Activated CD4-positive, CD25-positive, alpha-beta regulatory T cell treated with anti-CD3 and anti-CD28 coated beads, Interleukin-2, amount 50 U/mL, for 72 hours (primary cell): ENCODE measurements at places on chromosomes 7 and 10.

- DNase-seq = no peak
These were observed 43.3 kb upstream of the NRF1 start for GRCh38 chr7:129568240-129568639.

GRCh38 chr7:123681561-123681960 lies 25.9 kb downstream of the LMOD2 start:
- DNase-seq = no peak

DNA sequence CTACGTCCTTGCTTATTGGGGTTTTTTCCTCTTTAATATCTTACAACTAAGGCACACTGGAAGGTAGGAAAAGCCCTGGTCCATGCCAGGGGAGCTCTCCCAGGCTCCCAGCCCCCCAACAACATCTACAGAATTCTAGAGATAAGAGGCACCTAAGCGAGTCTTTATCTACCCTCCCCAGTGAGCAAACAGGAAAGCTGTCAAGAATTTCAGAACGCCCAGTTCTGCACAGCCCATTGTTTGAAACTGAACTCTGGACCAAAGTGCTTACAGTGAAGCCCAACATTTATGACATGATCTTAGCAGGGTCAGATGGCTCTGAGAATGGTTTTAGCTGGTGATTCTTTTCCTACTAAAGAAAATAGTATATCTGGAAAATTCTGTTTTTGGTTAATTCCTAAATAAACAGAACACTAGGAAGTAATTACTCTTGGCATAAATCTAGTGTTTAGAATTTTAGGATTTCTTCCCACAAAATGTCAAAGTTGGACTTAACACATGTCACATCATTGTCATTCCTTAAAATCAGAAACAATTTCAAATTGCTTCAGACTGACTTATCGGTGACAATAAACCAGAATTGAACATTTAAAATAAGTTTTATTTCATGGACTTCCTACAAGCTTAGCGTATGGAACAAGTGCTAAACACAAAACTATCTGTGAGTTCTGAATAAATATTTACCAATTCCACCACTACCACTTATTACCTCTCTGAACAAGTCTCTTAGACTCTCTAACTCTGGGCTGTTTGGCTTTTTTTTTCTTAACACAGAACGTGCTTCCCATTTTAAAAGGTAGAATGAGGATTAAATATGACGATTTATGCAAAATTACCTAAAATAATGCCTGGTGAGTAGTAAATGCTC lies 31.3 kb upstream of the RNF32 start:
- no peak for DNase-seq

- DNase-seq = no peak
These were observed 625 bp upstream of the GSTO2 start for GRCh38 chr10:104268405-104268712.

GRCh38 chr10:70331486-70332268 lies 47.9 kb upstream of the NPFFR1 start:
- no peak for DNase-seq

DNA sequence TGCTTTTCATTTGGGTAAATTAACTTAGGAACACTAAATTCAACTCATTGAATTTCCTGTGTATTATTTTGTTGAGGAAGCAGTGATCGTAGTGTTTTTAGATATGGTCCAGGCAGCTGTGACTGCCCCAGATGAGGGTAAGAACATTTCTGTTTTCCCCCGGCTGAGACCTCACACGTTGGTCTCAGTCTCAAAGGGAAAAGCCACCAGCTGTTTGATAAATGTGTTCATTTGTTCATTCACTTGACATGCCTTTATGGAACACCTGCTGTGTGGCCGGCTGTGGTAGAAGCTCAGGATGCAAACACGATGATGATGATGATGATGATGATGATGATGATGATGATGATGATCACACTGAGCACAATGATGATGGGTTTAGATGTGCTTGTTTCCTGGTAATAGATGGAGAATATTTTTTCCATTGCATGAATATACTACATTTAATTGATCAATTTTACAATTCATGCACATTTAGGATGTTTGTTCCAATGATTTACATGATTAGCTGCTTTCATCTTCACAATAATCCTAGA lies 125.6 kb upstream of the ZNF32 start:
- no peak for DNase-seq

- no peak for DNase-seq
These were observed 543.8 kb downstream of the ARL4A start for GRCh38 chr7:13231216-13231615.

DNA sequence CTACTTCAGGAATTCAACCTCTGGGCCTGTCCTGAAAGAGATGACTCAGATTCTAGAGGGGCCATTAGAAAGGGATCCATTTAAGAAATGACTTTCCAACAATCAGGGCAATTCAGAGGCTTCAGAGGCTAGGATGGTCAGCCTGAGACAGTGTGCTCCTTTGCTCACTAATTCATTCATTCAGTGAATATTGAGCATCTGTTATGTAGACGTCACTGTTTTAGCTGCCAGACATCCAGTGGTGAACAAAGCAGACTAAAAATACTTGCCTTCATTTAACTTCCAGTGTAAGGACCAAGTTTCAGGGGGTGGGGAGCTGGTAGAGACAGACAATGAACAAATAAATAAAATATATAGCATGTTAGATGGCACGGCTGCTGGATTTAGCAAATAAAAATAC lies 1.6 kb downstream of the KIAA1217 start:
- no peak for DNase-seq

DNA sequence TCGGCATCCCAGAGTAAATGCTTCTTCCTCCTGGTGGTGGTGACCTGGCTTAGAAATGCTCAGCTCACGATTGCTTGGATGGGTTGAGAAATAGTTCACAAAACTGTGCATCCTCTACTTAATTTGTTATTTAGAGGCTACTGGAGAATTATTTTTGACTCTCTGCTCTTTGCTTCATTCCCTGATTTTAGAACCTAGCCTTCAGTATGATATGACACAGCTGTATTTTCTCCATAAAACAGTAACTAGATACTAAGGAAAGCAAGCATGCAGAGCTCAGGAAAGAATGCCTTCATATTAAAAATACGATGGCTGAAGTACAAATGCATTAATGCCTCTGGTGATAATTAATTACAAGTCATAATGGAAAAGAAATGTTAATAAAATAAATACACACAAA lies 602.0 kb upstream of the COBL start:
- no peak for DNase-seq

DNA sequence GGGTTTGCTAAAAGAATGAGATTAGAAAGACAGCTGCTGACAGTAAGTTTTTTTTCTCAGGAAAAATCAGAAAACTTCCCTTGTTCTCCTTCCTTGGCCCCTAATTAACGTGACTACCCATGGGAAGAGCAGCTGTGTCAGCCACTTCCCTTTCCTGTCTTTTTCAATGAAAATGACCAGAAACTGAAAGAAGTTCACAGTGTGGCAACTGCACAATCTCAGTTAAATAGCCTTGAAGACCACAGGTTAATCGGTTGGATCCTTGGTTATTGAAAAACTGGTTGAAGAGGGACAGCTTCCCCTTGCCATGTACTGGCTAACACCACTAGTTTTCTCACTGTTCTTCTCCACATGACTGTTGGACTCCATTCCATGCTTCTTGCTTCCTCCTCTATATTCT lies 148.8 kb upstream of the AGR3 start:
- no peak for DNase-seq

DNA sequence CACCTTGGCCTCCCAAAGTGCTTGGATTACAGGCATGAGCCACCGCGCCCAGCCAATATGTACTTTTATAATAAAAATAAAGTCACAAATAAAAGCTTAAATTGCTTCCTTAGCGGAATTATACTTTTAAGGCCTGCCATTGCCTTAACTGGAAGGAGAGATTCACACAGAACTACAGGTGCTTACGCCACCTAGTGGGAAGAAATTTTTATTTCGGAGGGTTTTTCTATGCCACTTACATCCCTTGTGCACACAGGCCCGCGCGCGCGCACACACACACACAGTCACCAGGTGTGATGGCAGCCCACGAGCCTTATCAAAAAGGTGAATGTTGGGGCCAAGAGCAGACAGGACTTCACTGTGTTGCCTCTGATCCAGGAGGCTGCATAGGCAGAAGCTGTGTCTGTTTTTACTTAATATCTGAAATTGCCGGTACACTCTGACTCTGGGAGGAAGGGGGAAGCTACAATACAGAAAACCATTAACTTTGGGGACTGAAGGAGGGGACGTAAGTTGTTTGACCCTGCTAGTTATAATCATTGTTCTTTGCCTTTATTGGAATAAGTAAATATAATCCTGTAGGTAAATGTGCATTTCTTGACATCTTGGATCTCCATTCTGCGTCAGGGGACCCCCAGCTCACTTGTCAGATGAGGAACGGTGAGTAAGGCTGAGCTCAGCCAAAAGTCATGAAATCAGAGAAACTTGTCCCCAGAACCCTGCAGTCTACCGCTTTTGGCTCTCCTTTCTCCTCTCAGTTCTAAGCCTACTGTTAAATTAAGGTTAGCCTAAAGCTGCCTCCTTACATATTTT lies 87.1 kb downstream of the SLC16A9 start:
- no peak for DNase-seq

DNA sequence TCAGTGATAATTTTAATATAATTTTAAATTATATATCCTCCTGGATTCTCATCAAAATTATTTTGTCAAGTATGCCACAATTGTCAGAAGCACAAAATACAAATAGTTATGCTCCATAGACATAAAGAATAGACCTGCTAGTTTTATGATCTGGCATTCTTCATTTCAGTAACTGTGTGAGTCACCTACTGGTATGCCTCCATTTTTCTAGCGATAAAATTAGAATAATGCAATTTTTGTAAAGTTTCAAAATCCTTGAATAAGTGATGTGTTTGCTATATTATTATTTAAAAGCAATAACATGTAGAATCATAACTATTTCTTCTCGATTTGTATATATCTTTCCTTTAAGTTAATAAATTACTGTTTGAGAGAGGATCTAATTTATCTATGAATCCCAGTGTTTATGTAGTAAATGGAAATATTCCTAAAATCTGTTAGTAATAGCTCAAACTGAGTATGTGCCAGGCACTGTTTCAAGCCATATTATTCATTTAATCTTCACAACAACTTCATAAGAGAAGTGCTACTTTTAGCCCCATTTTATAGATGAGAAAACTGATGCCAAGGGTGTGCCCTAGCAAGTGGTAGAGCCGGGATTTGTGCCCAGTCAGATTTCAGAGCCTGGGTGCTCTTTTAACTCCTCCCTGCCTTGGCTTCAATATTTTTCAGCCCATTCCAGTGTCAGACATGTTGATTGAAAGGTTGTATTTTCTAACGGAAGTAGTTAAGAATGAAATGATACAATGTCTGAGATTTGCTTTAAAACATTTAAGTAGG lies 38.4 kb downstream of the NET1 start:
- no peak for DNase-seq

- DNase-seq = no peak
These were observed 28.7 kb downstream of the SLC29A3 start for GRCh38 chr10:71347587-71348395.

DNA sequence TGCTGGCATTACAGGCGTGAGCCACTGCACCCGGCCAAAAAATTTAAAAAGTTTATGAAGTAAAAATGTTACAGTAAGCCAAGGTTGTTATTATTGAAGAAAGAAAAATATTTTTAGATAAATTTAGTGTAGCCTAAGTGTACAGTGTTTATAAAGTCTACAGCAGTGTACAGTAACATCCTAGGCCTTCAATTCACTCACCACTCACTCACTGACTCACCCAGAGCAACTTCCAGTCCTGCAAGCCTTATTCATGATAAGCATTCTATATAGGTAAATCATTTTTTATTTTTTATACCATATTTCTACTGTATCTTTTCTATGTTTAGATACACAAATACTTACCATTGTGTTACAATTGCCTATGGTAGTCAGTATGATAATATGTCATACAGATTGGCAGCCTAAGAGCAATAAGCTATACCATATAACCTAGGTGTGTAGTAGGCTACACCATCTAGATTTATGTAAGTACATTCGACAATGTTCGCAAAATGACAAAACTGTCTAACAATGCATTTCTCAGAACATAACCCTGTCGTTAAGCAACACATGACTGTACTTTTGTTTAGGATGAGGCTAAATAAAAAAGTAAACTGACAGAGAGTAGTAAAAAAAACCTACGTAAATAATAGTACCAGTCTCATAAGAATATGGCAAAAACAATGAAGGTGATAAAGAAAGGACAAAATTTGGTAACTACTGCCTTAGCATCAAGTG lies 77.8 kb upstream of the FAM133B start:
- no peak for DNase-seq

- DNase-seq = no peak
These were observed 330.3 kb upstream of the NPSR1 start for GRCh38 chr7:34327681-34328080.

- no peak for DNase-seq
These were observed 7.0 kb downstream of the ALOX5 start for GRCh38 chr10:45380903-45381620.

GRCh38 chr10:96365571-96365970 lies 6.8 kb upstream of the OPALIN start:
- no peak for DNase-seq

GRCh38 chr7:157612664-157613561 lies 276.1 kb downstream of the DNAJB6 start:
- DNase-seq = peak; percentile 75

DNA sequence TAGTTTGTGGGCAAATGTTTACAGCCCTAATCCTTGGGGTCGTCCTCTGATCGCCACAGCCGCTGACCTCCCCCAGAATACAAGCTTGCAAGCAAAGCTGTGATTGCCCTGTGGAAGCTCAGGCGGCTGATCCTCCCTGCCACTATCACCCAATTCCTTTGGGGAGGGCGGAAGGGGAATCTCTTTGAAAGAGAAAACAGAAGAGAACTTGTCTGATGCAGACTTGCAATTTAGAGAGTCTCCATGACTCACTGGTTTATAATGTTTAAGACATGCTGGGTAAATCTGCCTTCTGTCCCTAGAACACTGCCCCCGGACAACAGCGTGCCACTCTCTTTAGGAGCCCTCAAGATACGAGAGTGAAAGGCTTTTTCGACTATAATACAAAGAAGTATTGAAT lies 75.5 kb downstream of the NRP1 start:
- DNase-seq = no peak

- no peak for DNase-seq
These were observed 19.0 kb upstream of the TMEM26 start for GRCh38 chr10:61472090-61472674.

DNA sequence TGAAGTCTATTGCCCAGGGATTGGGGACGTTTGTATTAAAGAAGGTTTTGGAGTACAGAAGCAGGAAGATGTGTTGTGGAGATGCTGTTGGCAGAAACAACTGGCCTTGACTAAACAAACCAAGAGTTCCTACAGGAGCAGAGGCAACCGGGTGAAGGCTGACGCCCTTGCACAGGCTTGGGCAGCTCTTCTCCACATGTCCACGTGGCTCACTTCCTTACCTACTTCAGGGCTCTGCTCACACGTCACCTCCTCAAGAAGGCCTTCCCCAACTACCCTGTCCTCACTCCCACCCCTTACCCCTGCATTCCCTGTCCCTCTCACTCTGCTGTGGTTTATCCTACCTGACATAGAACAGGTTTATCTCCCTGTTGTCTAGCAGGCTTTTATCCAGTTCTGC lies 59.9 kb upstream of the JAZF1 start:
- DNase-seq = no peak

DNA sequence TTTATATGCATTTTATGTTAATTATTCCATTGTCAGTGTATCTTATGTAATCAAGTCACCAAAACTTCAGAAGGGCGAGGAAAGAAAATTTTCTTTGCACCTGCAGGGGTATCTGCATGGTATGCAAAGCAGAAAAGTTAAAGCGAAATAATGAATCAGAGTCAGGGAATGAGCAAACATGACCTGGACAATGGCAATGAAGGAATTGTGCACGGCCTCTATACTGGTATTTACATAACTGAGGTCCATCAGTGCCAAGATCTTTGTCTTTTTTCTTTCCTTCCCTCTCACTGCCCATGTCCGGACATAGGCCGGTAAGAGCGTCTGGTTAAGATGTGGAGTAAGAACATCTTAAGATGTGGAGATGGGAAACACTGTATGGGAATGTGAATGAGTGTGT lies 14.4 kb upstream of the AKR1C3 start:
- no peak for DNase-seq
